ENCODE measurements at places on chromosomes 1 and 21.
A peak's percentile ranks its signal among the peaks of the same experiment; 100 is the strongest.

- no peak for DNase-seq
Measured at GRCh38 chr1:150410582-150411101, 46.7 kb downstream of the RPRD2 start.

DNA sequence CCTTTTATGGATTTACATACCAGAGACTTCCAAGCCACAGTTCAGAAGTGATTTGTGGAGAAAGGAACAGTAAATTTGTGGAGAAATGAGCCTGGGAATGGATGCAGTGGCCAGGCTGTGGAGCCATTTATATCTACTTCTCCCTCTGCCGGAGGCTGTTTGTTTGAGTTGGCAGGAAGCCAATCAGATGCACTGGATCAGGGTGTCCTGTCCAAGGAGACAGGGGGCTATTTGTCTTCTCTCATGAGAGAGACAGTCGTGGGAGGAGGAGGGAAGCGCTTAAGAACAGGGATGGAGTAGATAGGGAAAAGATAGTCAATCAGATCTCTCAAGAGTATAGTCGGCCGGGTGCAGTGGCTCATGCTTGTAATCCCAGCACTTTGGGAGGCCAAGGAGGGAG lies 2.8 kb upstream of the HAPLN2 start:
- peak; percentile 11 for DNase-seq

DNA sequence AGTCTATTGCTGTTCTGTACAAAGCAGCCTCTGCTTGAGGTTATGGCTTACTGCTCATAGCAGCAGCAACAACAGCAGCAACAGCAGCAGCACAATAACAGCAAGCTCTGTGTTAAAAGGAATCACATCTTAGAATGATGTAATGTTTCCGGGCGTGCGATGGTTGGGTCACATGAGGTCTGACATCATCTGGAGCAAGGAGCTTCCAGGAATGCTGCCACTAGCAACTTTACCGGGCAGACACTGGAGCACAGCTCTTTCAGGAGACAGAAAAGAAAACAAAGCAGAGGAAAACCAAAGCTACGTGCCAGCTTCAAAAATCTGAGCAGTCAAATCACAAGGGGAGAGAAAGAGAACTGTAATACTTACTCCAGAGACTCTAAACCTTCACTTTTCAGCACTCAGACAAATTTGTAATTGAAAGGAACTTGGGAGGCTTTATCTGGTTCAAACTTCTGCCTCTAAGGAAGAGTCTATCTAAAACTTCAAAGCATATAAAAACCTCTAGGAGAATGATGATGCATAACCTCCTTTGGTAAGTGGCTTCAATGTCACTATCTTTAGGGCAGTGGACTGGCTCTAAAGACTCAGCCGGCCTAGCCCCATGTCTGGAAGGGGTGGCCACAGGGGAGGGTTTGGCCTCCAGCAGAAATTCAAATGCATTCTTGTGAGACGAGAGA lies 28.3 kb upstream of the RAB3GAP2 start:
- DNase-seq, result peak; percentile 89

GRCh38 chr1:111778541-111779051 lies 22.9 kb downstream of the DDX20 start:
- DNase-seq, result peak; percentile 89

- no peak for DNase-seq
Measured at GRCh38 chr1:64983110-64983509, 16.8 kb upstream of the JAK1 start.

Measured in mesendoderm (in vitro differentiated cells).